ENCODE measurements at places on chromosomes 7 and 10.

DNA sequence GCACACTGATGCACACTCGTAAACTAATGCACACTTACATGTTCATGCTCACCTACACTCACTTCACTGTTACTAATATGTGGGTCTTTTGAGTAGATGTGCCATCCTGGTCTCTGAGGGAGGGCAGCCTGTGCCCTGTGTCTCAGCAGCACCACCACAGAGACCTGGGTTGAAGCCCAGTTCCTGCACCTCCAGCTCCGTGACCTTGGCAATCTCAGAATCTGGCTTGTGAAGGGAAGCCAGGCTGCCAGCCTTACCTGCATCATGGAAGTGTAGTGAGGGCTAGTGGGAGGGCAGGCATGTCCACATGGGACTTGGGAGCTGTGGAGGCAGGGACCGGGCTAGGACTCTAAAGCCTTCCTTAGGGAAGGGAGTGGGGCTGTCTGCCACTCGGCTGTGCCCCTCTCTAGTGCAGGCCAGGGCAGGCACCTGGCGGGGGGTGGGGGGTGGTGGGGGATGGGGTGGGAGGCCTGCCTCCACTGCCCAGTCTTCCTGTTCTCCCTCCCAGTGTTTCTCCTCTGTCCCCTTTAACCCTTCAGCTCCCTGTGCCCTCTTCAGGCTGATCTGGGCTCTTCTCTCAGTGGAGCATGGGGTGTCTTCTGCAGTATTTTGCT lies 8.1 kb downstream of the ADCY1 start:
- DNase-seq: no peak

DNA sequence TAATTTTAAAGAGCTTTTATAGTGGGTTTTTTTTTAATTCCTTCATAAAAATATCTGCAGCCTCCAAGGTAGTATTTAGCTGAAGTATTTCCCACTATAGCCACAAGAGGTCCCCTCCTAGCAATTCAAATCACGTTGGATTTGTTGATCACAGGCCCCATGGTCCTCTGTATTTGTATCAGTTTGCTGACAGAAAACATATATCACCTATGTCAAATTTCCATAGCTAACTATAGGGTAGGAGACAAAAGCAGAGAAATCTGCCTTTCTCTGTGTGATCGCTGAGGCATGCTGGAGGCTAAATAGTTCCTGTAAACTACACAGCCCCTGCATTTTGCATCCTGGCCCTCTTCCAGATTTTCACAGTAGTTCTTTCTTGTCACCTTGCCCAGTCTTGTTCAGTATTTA lies 1.7 kb upstream of the CTNNA3 start:
- DNase-seq: peak; percentile 52

DNA sequence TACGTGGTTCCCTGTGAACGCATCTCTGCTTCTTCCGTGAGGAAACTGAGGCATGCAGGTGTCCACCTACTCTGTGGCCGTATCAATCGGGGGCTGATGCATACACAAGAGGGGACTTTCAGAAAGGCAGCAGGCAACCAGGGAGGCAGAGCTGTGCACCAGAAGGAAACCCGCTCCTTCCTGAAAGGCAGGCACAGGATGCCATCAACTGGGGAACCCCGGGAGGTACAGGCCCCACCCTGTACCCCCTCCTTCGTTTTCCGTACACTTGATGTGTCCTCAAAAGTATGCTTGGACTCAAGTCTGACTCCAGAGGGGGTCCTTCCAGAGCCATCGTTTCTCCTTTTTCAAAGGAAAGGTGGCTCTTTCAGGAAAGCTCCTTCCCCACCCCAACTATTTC lies 59.5 kb downstream of the ASB13 start:
- DNase-seq: no peak

GRCh38 chr10:101244321-101245050 lies 15.2 kb upstream of the LBX1 start:
- DNase-seq: no peak
